ENCODE measurements at places on chromosomes 2 and 18.
A peak's percentile ranks its signal among the peaks of the same experiment; 100 is the strongest.

DNA sequence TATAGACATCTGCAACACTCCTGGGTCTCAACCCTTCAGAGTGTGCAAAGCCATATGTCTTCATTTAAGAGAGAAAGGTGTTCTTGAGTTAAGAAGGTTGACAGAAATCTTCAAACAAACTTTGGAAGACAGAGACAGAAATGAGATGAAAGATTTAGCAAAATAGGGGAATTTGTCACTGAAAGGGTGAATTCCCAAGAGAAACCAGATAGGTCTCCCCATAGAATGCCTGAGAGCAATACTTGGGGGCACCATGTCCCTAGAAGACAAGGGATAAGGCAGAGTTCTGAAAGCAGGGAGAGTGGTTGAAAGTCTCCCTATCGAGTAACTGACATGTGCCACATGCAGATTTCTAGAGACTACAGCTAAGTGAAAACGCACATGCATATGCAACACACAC, 50.0 kb downstream of the AP1S3 start:
- no peak for DNase-seq

GRCh38 chr2:203338322-203338721, 10.1 kb downstream of the ABI2 start:
- DNase-seq: no peak

DNA sequence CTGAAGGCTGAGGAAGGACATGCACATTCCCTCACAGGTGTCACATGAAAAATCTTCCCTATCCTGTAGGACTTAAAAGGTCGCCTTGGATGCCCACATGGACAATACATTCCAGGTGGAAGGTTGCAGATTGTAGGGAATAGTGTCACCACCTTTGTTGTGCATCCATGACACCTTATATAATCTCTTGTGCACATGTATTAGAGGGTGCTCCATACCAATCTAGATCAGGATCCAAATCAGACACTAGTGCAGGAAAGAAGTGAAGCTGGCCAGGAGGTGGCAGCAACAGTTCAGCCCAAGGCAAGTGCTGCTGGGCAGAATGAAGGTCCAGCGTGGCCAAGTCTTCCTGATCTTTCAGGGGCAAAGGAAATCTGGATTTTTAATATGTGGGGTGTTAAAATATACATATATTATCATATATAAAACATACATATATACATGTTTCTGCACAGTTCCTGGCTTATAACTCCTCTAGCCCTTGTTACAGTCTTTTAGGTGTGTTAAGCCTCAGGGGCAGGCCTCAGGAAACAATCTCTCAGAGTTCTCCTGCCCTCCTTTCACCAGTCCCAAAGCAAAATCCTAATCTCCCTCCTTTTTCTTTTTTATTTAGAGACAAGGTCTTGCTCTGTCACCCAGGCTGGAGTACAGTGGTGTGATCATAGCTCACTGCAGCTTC, 16.6 kb downstream of the NIF3L1 start:
- DNase-seq: peak; percentile 48

GRCh38 chr2:183227176-183227575, 102.9 kb downstream of the NUP35 start:
- DNase-seq: no peak

GRCh38 chr2:100703213-100703612, 116.7 kb upstream of the NPAS2 start:
- DNase-seq: no peak

- no peak for DNase-seq
Measured at GRCh38 chr2:236415684-236416444, 151.7 kb upstream of the ASB18 start.

DNA sequence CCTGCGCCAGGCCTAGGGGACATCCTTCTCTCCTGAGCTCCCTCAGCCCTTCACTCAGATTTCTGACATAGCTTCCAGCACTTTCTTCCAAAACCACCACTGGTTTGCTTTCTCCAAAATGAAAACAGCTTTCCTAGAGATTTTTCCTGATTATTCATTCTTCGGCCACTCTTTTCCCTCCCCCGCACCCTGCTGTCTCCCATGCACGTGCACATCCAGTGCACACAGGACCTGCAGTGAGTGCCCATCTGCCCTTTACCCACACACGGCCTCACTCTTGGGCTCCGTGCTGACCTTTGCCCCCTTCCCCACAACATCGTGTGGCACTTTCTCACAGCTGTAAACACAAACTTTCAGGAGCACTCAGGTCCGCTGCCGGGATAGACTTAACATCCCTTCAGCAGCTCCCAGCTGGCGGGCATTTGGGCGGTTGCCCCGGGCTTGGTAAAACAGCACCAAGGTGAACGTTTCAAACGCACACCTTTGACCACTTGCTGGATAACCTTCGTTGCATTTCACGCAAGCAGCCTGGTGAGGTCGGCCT, 25.8 kb downstream of the KIF1A start:
- DNase-seq: no peak

GRCh38 chr2:48583961-48584360, 33.7 kb upstream of the GTF2A1L start:
- DNase-seq: no peak

DNA sequence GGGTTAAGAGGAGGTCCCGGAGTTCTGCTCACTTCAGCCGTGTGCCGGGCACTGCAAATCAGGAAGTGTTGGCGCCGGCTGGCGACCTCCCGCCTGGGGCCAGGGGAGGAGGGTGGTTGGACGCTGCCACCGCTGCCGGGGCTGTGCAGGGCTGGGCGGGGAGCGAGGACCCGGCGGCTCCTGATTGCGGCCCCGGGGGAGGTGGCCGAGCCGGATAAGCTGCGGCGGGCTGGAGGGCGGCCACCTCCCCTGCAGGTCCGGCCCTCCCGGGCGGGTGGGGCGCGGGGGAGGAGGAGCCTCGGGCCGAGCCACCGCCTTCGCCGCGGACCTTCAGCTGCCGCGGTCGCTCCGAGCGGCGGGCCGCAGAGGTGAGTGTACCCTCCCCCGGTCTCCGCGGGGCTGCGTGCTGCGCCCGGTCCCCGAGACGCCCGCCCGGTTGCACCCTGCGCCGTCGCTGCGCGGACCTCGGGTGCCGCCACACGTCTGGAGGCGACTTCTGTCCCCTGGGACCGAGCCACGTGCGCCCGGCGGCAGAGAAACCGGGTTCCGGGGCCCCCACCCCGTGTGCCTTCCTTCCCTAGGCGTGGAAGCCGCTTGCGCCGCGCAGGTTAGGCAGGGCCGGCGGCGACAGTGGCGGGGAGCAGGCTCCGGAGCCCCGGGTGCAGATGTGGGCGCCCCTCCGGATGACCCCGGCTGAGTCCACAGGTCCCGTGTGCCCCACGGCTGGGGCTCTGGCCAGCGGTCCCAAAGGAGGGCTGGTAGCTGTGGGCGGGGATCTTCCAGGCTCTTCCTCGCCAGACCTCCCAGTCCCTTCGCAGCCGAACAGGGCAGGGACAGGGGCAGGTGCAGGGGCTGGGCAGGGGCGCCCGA, at the start of gene STEAP3:
STEAP3 (plus strand) TSS at position 314 of the 870 bp plus-strand sequence. CDS start 7,179 bp downstream, outside the sequence.
- peak; percentile 72 for DNase-seq

GRCh38 chr2:106160786-106161261, 33.3 kb downstream of the UXS1 start:
- DNase-seq: no peak

DNA sequence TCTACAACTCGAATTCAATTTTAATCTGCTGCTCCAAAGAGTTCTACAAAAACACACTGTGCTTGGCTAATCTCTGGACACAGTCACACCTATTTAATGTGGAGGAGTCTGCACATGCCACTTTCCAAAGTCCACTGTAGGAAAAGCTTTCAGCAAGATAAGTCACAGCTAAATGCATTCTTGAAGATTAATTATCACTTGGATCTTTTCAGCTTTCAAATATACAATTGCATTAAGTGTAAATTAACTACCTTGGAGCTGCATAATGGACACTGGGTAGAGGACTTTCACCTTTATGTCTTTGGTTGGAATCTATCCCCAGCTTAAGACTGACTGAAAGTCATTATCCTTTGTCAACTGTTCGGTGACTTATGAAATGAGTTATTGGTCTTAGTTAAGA, 565.1 kb downstream of the PIK3C3 start:
- no peak for DNase-seq

DNA sequence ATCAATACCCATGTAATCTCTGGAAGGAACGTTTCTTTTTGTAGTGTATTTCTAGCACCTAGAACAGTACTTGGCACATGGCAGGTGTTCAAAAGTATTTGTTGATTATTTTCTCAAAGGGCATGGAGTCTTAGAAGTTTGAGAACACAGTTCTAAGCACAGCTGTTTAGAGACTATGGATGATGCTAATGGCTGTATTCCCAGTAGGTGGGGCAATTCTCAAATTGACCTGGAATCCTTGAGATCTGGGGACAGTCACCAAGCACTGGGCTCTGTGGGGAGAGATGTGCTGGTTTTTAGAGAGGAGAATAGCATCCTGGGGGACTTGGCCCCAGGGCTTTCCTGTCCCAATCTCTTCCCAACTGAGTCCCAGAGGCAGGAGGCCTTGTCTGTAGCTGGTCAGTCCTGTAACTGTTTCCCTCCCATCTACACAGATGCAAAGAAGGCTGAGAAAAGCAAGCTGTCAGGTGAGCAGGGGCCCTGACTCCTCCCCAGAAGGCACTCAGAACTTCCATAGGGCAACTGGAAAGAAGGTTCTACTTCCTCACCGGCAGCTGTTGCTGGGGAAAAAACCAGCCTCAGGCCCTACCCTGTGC, 17.5 kb upstream of the IL36G start:
- DNase-seq: no peak

DNA sequence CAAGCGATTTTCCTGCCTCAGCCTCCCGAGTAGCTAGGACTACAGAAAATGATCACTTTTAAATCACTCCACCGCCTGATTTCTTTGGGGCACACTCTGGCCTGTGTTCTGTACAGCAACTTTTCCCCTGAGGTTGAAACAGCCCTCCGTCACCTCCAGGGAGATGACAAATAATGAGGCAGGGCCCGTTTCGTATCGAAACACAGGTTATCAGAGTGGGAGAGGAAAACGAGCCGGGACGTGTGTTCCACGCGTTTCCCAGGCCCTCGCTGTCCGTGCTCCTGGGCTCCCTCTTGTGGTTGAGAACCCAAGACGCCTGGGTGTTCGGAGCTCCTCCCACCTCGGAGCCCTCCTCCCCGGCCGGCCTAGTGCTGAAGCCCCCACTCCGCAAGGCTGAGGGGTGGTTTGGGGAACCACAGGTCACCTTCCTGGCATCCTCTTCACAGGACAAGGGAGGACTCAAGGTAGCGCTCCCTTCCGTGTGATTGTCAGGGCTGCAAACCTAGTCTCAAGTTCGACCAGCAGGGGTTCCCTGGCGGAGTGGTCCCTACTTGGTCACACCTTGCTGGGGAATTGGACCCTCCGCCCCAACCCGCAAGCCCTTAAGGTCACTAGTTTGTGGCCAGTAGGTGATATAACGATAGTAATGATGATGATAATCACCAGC, 12.8 kb downstream of the ATP6V1B1 start:
- peak; percentile 81 for DNase-seq

DNA sequence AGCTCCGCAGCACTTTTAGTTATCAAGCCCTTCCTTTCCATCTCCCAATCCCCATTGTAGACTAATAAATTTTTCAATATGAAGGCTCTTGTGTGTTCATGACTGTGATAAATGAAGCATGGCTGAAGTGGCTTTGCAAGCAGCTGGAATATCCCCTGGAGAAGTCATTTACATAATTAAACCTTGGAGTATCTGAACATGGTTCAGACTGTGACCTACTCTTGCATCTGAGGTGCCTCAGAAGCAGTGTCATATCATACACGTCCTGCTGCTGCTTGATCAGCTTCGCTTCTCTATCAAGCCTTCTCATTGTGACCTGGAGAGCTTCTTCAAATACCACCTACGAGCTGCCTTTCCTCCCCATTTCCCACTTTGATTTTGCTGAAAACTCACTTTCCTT, 48.4 kb upstream of the ZNF397 start:
- DNase-seq: peak; percentile 44

GRCh38 chr18:55283309-55283708, 304.7 kb downstream of the TCF4 start:
- DNase-seq: no peak

GRCh38 chr2:72118951-72119350, 28.7 kb downstream of the CYP26B1 start:
- no peak for DNase-seq

DNA sequence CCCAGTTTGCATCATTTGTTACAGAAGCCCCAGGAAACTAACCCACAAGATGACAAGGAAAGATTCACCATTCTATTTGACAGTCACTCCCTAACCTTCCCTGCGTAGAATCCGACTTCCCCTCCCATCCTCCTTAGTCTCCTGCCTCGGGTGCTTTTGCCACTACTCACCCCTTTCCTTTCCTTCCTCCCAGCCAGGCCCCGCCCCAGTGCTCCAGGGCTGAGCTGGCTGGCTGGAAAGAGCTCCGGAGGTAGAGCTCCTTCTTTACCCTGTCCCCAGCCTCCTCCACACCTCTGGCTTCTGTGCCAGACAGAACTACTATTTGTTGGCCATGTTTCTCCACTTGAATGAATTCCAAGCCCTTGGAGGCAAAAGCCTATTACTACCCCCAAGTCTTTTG, 317.6 kb upstream of the NCKAP5 start:
- no peak for DNase-seq
